ENCODE measurements at places on chromosomes 5 and 9.

DNA sequence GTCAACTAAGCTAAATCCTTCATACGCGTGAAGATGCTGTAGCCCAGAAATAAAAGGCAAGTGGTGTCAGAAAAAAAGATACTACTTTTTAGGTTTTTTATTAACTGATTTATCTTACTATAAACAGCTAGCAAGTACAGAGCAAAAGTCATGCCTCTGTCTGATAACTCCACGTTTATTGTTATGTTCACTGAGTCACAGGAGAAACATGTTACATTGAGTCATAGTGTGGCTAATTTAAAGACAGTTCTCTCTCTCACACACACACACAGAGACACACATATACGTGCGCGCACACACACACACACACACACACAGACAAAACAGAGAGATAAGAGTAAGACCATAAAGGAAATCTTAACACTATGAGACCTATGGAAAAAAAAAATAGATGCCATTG is 770.0 kb upstream of the CDH10 start:
- DNase-seq: no peak

GRCh38 chr5:57858905-57859304 is 376.3 kb upstream of the ACTBL2 start:
- no peak for DNase-seq

- DNase-seq: no peak
Measured at GRCh38 chr9:26746357-26747072, 146.1 kb downstream of the CAAP1 start.

DNA sequence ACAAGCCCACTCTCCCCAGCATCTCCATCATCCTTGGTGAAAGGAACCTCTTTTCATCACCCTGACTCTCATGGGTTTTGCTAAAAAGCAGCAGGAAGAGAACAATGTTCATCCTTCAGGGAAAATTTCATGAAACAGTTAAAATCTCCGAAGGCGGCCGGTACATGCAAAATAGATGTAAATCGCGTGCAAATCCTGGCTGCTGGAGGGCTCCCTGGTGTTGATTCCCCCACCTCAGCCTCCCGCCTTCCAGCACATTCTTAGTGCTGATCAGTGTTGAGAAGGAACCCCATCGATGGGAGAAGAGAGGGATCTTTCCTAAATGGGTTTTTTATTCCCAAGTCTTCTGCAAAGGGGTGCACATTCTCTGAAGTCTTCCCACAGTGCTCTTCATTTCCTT is 8.7 kb upstream of the GFI1B start:
- no peak for DNase-seq

- no peak for DNase-seq
Measured at GRCh38 chr5:118894709-118895108, 93.6 kb downstream of the DTWD2 start.

GRCh38 chr5:97065475-97065874 is 76.9 kb downstream of the LIX1 start:
- DNase-seq: no peak

DNA sequence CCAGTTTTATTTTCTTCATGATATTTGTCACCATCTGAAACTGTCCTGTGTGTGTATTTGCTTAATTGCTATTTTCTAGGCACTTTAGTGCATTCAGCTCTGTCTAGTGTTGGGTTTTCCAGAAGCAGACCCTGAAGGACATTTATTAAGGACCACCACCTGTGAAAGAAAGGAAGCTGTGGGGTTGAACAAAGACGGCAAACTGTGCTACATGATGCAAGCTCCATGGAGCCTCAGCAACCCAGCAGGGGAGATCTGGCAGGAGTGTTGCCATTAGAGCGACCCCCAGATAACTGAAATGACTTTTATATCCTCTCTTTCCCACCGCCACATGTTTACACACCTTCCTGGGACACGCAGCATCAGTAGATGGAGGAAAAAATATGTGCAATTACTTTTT is 125.5 kb downstream of the GABRB2 start:
- DNase-seq: no peak

GRCh38 chr9:122164286-122164685 is 4.6 kb downstream of the MORN5 start:
- DNase-seq: no peak

DNA sequence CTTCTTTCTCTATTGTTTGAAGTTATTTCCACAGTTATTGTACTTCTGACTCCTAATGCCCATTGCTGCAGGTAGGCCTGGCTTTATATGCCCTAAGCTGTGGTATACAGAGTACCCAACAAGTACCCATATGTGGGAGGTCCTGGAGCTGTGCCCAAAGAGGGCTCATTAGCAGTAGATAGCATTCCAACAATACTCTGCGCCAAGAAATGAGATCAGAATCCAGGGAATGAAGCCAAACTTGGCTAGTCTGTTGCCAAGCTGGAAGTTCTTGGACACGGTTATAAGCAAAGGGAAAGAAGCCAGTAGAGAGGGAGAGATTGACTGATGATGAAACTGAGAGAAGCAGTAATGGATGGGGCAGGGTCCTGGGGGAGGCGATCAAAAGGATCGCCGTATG is 29.7 kb upstream of the FAM169A start:
- DNase-seq: no peak

GRCh38 chr9:83067579-83067978 is 4.6 kb upstream of the RASEF start:
- no peak for DNase-seq

DNA sequence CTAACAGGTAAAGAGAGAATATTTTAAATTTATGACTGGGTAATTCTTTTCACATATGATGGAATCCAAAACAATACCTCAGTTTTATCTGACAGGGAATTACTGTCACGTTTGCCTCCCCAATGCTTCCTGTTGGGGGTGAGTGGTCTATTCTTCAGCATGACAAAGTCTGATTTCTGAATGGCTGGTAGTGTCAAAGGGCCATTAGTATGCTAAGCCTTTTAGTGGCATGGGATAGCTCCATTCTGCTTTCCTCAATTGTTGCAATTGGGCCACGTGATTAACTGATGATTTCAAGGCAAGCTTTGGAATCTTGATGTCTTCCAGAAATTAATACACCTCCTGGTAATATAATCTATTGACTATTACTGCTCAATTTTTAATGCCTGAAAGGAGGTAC is 14.7 kb upstream of the NDUFS4 start:
- DNase-seq: no peak

GRCh38 chr5:159231167-159231566 is 21.8 kb upstream of the RNF145 start:
- no peak for DNase-seq

DNA sequence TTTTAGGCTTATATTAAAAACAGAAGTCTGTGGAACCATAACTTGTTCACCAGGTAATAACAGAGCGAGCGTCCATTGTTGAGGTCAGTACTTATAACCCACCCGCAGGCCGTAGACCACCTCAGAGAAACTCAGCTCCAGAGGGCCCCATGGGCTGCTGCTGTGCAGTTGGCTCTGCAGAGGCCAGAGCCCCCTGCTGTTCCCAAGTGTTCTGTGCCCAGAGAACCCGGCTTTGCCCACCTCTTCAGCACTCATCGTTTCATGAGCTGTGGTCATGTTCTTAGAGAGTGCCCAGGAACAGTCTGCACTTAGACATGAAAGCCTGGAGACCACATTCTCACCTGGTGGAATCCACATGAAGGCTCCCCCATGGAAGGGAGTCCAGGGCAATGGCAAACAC is 50.4 kb upstream of the SLC2A8 start:
- no peak for DNase-seq

GRCh38 chr9:77261605-77262004 is 84.3 kb downstream of the VPS13A start:
- DNase-seq: no peak

DNA sequence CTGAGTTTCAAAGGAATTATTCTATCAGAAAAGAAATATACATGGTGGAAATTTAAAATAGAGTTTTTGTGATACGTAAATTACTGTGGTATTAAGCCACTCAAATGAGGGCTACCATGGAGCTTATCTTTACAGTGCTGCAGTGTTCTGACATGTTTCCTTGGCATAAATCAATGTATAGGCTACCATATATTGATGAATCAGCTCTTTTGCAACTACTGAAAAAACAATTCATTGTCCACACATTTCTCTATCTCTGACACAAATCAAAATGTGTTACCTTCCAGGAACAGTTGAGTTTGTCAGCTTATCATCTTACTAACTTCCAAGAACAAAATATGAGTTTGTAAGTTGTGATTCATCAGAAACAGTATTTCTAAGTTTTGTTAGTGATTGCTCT is 140.3 kb upstream of the CDH18 start:
- no peak for DNase-seq

GRCh38 chr5:129361441-129362025 is 98.6 kb upstream of the ADAMTS19 start:
- DNase-seq: no peak

- DNase-seq: no peak
Measured at GRCh38 chr9:106076711-106077110, 382.4 kb downstream of the TMEM38B start.

GRCh38 chr5:139403418-139403786 is 487 bp downstream of the SPATA24 start:
- DNase-seq: no peak

DNA sequence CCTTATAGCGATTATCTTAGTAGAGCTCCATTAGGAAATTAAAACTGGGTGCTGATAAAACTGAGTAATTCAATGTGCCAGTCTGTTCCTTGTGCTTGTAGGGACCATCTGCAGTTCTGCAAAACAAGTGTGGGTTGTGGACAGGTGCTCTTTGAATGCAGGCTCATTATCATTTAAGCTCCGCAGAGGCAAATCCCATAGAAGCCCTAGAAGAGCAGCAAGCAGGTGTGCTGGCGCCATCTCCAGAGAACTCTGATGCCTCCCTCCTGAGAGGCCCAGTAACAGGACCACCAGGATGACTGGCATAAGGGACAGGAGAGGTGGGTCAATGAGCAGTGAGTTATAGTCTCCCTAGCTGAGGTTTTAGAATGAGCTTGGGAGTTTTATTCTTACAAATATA is 1342.4 kb upstream of the DMAC1 start:
- no peak for DNase-seq

DNA sequence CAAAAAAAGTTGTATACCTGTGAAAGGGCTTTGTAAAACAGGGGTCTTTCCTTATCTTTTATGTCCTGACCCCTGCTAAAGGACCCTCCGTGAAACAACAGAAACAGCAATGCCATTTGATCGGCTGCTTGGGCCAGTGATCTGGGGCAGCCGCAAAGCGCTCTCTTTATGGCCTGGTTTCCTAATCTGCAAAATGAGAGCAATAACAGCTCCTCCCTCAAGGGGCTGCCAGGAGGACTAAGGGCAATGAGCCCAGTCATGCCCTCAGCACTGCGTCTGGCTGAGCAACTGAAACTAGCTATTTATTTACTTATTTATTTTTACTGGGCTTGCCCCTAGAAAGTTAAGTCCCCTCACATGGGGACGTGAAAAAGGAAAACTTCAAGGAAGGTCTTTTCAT is 18.3 kb downstream of the CMBL start:
- DNase-seq: no peak
